Stimulated activated CD4-positive, alpha-beta T cell treated with anti-CD3 and anti-CD28 coated beads, Interleukin-12 subunit alpha, Interleukin-12 subunit beta, amount 100 ng/mL, for 4 hours (primary cell): ENCODE measurements at places on chromosomes 6 and 20.

GRCh38 chr6:145502416-145502815 lies 232.9 kb downstream of the EPM2A start:
- no peak for DNase-seq

DNA sequence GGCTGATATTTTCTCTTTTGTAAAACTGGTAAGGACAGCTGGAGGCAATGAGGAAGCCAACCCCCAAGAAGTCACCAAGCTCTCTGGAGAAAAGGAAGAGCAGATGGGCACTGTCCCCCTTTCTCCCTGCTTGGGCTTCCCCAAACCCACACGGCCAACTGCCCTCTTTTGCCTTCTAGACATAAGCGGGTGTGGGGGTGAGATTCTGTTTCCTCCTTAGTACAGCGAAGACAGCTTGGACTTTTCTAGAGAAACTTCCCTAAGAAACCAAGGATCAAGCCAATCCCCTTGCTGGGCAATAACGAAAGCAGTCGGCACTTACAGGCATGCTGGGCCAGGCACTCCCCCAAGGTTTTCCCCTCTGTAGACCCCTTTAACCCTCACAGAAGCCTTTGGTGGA lies 110.3 kb downstream of the CDC5L start:
- DNase-seq: no peak

GRCh38 chr6:158122048-158122447 lies 46.0 kb downstream of the SERAC1 start:
- no peak for DNase-seq

DNA sequence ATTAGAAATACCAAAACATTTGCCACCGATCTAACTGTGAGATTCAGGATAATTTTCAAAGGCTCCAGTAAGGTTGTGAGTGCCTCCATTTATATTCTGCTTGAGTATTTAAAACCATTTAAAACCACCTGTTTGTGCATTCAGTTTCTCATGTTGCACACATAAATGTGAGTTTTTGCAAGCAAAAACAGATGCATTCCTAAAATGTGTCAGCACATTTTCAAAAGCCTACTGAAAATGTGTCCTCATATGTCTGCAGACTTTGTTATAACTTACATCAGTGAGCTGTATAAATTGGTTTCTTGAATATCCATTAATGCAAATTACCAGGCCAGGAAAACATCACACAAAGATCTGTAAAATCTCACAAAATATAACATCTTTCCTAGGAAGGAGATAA lies 676.6 kb upstream of the EPHA7 start:
- DNase-seq: no peak

DNA sequence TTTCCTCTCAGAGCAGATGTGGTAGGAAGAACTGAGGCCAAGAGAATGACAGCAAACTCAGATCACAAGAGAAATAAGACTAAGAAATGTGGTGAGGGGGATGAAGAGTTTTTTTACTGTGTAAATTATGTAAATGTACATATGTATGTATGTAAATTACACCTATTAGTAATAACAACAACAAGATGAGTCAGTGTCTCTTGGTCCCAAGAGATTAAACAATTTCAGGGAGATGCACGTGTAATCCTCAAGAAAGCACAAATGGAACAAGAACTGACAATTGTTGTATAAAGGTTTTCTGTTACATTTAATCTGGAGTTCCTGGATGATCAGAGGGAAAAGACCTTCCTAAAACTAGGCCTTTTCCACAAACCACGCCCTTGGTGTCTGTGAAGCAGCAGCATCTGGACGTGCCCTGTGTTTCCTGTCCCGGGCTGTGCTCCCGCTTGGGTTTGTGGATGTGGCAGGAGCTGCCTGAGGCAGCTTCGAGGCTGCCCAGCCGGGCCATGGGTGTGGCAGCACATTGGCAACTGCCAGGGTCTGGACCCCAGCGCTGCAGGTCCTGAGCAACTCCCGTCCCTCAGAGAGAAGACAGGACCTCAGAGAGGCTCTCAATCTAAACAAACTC lies 994 bp downstream of the CLDN20 start:
- no peak for DNase-seq

DNA sequence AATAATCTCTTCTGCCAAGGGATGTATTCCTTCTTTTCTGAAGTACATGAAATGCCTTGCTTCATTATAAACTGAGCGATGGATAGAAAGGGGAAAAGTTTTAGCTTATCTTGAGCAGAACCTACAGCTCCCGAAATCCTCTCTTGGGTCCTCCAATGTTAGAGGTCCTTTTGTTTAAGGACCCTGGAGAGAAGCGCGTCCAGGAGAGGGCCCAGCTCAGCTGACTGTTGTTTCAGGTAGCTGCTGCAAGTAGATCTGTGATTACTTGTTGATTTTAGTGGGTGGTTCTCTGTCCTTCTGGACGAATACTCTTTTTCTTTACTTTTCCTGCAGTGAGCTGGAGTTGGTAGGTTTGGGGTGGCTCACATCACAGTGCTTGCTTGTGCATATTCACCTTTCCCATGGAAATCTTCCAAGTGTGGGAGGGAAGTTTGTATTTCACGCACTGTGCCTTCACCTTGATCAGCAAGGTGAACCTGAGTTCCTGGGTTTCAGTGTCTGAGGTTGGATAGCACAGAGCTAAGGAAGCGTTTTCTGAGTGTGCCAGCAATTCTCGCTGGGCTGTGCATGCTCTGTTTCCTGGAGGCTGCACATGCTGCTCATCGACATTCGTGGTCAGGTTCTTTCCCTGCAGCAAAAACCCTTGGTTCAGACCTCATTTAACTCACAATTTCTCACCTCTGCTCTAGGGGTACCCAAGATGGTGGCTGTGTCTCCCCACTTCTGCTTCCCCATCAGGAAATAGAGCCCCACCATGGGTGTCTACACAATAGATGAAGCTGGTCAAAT lies 176.3 kb downstream of the JARID2 start:
- no peak for DNase-seq

DNA sequence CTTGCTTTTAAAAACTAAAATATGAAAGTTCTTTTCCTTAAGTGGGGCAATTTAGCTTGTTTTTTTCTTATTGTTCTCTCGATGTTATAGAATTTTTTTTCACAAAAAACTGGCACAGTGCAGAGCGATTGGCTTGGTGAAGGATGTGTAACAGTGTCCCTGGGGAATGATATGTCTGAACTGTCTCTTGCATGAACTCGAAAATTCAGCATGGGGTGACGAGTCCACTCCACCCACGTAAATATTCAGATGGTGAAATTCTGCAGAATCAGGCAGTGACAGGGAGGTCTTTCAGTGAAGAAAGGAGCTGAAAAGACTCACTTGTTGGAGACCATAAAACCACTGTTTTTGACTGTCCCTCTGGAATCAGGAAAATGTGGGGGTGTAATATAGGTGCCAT lies 505.3 kb downstream of the MMUT start:
- no peak for DNase-seq

DNA sequence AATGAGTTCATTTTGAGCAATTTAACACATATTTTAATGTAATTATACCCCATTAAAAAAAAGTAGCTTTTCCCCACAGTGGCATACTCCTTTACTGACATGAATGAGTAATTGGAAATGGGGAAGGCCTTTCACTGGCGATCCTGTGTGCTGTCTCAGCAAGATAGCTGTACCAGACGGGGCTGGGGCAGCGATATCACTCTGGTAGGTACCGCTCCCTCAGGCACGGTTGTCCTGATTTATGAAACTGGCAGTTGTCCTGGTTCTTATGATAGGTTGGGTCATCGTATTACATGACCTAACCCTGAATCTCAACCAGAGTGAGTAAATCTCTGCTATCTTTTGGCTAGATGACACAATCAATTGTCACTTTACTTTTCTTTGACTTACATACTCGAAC lies 355.0 kb upstream of the MAP3K7 start:
- no peak for DNase-seq

DNA sequence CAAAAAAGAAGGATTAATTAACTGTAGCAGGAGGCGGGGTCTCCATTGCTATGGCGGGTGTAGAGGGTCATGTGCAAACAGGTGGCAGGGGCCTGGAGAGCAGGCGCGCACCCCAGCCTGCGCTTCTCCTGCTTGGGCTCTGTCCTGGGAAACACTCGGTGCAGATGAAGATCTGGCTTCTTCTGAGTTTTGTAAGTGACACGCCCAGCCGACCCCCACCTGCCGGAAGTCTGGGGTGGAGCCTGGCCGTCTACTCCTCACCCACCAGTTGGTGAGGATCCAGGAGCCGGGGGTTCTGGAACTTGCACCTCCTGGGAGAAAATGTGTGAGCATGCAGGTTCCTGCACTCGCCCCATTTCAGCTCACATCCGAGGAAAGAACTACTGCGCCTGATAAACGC lies 19.3 kb downstream of the PMEPA1 start:
- DNase-seq: no peak

DNA sequence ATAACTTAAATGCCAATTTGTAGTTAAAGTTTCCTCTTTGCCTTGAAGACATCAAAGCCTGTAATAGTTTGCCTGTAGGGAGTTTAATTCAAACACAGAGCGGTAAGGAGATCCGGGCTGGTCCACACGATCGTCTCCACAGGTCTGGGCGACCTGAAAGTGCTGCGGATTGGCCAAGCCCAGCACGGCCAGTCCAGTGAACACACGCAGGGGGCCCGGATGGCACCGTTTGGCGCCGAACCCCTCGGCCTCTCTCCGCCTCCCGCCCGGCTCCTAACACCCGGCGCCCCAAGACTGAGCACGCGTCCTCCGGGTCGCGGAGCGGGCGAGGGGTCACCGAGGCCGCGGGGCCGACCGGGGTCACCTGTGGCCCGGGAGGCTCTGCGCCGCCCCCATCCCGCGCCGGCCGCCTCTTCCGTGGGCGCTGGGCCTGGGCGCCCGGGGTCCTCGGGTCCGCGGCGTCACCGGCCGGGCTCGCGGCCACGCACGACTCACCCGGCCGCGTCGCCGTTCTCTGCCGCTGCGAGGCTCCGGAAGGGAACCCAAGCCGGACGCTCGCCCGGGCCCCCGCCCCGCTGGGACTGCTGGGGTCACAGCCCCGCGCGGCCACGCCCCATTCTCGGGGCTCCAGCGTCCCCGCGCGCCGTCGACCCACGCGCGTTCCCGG lies 481 bp downstream of the SERPINB6 start:
- peak; percentile 55 for DNase-seq

DNA sequence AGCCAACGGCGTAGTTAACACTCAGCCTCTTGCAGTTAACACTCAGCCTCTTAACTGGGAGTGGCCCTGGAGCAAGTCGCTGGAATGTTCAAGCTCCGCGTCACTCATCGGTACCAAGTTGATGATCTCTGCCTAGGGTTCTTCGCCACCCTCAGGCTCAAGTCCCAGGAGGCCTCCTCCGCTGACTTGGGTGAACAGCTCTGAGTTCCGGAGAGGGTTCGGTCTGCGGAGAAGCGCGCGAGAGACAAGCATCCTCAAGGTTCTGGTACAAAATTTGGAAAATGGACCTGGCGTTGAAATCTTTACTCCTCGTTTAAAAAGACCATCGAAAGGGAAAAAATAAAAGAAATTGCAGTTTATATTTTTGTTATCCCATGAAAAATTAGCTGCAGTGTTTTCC lies 876 bp upstream of the DSP start:
- DNase-seq: no peak

- DNase-seq: no peak
These were observed 154.0 kb upstream of the FLRT3 start for GRCh38 chr20:14491436-14491835.

DNA sequence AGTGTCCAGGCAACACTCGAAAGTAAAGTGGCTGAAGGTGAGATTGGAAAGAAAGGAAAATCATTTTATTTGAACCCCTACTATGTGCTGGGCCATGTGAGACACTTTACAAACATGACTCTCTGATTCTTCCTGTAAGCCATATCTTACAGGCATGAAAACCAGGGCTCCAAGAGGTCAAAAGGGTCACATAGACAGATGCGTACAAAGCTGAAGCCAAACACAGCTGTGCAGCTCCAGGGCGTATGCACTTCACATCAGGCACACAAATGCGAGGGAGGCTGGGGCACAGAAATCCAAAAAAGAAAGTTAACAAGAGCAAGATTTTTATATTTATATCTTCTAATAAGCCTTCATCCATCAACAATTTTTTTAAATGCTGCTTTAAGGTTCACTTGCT lies 176.5 kb downstream of the PHACTR1 start:
- DNase-seq: no peak

GRCh38 chr20:33951171-33951570 lies 42.5 kb upstream of the RALY start:
- DNase-seq: no peak

DNA sequence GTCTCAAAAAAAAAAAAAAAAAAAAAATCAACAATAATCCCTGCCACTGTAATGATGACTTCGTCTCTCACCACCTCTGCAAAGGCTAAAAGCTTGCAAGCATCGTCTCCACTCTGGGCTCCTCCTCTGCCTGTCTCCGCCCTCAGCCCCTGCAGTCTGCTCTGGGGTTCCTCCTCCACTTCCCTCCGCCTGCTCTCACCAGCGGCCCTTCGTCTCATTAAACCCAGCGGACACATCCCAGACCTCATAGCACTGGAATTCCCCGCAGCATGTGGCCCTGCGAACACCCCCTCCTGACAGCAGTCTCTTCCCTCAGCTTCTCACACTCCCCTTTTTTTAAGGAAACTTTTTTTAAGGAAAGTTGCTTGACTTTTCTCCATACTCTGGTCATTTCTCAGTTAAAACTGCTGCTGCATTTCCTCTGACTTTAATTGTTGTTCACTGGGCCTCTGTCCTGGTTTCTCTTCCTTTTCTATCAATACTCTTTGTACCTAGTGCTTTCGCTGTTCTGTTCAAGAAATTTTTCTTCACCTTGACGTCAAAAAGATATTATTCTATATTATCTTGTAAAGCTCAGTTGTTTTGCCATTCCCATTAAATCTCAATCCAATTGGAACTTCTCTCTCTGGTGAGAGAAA lies 70.9 kb upstream of the PLEKHG1 start:
- DNase-seq: no peak

- DNase-seq: no peak
These were observed 248.8 kb downstream of the TFAP2A start for GRCh38 chr6:10166031-10166430.

DNA sequence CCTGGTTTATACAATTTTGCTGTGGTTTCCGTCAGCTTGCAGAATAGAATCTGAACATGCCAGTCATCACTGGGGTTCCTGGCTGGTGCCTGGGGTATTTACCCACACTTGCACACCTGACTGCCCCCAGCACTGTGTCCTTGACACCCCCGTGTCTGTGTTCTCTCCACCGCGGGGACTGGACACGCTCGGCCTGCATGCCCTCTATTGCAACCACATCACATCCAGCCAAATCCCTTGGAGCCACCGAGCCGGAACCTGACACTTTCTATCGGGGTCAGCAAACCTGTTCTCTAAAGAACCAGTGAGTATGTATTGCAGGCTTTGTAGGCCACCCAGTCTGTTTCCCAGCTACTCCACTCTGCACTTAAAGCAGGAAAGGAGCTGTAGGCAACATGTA lies 527.5 kb downstream of the PRKN start:
- DNase-seq: no peak

- no peak for DNase-seq
These were observed 47.7 kb downstream of the AKAP7 start for GRCh38 chr6:131182991-131183425.

DNA sequence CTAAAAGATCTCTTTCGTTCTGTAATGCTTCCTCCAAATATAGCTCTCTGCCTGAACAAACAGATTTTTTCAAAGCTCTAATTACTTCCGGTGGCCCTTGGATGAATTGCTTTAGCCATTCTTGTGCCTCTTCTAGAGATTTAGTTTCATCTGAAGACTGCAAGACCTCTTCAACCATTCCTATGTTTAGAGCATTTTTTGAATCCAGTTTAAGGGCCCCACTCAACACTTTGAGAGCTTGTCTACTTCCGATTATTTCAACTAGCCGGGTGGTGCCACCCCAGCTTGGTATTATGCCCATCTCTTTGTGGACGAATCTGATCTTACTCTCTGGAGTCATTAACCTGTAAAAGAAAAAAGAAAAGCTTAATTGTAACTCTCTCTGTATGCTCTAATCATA lies 23.3 kb downstream of the RNF146 start:
- no peak for DNase-seq
